Astrocyte of the spinal cord (primary cell): ENCODE measurements at places on chromosomes 6 and 20.

DNA sequence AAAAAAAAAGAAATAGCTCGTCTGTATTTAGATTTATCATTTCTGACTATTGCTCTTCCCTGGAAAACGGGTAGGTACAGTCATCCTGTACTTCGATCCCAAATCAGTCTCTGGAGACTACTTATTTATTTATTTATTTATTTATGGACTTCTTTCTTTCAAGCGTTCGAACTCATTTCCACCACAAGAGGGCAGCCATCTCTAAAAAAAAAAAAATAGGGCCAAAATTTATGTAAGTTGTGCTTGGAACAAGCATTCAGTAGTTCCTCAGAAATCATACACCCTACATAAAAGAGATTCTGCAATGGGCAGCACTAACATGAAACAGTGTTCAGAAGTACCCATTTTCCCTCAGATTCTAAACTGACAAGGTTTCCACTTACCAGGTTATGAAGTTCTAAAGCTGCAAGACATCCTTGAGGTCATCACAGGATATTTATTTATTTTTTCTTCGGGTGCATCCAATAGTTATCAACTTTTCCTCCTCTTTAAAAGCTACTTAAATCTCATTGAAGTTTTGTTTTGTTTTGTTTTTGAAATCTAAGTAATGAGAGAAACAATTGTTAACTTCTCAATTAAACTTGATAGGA, 1.9 kb upstream of the BMP2 start:
- peak; percentile 84 for DNase-seq

- DNase-seq = no peak
Measured at GRCh38 chr6:5172041-5172653, 87.0 kb downstream of the PPP1R3G start.

GRCh38 chr6:10567256-10568026, 46.3 kb downstream of the GCNT2 start:
- no peak for DNase-seq

- DNase-seq = peak; percentile 63
Measured at GRCh38 chr6:100479179-100480035, 14.7 kb upstream of the SIM1 start.

GRCh38 chr6:161136655-161137054, 137.2 kb downstream of the AGPAT4 start:
- DNase-seq = no peak

- no peak for DNase-seq
Measured at GRCh38 chr6:167726043-167726621, 100.6 kb upstream of the AFDN start.

DNA sequence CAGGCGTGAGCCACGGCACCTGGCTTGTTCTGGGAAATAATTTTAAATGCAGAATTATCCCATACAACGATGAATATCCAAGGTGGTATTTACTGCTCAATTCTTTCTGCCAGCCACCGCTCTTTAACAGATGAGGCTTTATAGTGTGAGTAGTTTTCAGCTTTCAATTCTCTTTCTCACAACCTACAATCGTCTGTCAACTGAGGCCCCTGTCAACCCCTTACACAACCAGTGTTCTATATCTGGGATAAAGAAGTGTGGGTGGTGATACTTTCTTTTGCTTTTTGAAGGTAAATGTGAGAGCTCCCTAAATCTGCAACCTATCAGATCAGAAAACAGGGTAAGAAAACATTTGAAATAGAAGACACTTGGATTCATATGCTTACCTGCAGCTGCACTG, 22.5 kb downstream of the STAU1 start:
- no peak for DNase-seq

DNA sequence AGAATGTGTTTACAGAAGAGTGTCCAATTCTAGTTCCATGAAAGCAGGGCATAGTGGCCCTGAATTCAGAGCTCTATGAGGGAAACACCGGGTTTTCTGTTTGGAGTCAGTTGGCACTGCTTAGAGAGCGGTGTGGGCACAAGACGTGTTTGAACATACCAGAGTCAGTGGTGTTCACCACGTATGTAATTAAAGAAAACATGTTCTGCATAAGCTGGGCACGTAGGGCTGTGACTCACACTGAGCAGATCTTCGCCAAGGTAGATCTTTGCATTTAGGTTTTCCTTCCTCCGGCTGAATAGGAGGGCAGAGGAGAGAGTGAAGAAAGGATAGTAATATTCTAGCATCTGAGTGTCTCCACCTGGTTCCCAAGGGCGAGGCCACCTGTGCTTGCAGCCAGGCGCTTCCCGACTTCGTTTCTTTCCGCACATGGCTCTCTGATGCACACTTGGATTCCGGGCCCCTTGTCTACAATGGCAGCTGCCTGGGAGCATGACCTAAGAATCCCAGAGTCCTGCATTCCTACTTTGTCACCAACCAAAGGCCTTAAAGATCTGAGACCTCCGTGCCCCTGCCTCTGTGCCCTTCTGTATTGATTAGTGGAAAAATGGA, 136.2 kb downstream of the ERMARD start:
- no peak for DNase-seq

- DNase-seq = no peak
Measured at GRCh38 chr20:43914311-43915210, at the start of gene TOX2. Gene TOX2, plus strand, starts transcription at chr20:43914852. Its CDS starts 40 bp downstream, at chr20:43914892.

- DNase-seq = peak; percentile 50
Measured at GRCh38 chr20:59087829-59088433, 45.3 kb upstream of the PRELID3B start.

DNA sequence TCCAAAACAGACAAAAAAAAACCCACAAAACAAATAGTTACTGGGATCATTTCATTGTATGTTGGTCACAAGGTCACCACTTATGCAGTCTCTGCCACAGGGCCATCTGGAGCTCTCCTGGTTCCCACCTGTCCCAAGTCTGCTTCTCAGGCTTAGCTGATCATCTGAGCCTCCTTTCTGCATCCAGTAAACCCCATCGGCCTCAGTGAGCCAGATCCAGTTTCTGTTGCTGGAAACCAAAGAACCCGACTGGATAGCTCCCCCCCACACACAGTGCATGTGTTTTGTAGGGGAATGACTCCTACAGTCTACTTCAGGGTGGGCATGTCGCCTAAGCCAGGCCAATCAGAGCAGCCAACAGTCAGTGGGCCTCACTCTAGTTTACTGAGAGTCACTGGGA, 233.3 kb downstream of the PREX1 start:
- DNase-seq = no peak

DNA sequence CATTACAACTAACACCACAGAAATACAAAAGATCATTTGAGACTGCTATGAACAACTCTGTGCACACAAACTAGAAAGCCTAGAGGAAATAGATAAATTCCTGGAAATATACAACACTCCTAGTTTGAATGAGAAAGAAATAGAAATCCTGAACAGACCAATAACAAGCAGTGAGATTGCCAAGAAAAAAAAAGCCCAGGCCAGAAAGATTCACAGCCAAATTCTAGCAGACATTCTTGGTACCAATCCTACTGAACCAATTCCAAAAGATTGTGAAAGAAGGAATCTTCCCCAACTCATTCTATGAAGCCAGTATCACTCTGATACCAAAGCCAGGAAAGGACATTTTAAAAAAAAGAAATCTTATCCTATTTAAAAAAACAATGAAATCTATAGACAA, 7.0 kb upstream of the CDK19 start:
- DNase-seq = no peak

DNA sequence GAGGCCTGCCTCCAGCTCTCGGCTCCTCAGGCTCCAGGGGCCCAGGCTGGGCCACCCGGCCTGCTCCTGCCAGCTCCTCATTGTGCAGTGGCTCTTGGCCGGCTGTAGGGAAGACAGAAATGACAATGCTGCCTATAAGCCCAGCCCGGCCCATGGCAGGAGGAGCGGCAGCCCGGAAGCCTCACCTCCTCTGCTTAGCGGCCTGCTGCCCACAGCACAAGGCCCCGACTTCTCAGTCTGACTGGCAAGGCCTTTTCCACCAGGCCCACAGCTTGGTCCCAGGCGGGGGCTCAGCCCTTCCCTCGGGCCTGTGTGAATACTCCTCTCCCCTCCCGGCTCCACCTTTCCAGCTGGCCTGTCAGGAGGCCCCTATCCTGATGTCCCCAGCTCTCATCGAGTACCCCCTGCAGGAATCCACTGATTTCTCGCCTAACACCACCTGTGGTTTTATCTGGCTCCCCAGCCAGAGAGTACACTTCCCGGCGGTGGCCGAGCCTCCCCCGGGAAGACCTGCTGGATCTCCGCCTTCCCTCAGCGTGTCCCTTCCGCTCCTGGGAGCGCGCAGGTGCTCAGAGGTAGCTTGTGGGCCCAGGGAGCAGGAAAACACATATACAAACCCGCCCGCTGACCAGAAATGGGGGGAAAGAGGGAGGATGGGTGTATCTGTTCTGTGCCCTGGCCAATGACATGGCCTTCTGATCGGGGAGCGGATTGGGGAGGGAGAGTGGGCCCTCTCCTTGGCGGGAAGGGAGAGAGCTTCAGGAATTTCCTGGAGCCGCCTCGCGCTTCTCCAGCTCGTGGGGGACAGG, 963 bp downstream of the DDRGK1 start:
- DNase-seq = peak; percentile 9

DNA sequence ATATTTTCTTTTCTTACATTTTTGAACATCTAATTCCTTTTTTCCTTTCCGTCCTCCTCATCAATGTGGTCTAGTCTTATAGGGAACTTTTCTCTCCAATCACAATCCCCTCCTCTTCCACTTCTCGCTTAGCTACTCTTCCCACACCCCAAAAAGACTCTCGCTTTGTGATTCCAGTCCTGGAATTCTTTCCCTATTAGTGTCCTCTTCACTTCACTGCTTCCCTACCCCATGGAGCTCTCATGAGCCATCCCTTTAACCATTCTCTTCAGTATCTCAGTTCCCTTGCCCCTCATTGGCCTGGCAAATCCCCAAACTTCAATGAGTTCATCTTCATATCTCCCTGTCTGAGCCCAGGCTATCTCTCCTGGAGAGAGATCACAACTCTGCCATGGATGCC, 55.3 kb upstream of the CEP85L start:
- DNase-seq = peak; percentile 2

- no peak for DNase-seq
Measured at GRCh38 chr6:37155394-37156312, 14.3 kb upstream of the PIM1 start.

GRCh38 chr6:136562211-136562610, 12.0 kb upstream of the MAP7 start:
- DNase-seq = no peak

- DNase-seq = peak; percentile 75
Measured at GRCh38 chr20:14055127-14055742, 59.9 kb downstream of the MACROD2 start.

GRCh38 chr6:135084001-135084915, 29.6 kb upstream of the HBS1L start:
- no peak for DNase-seq

DNA sequence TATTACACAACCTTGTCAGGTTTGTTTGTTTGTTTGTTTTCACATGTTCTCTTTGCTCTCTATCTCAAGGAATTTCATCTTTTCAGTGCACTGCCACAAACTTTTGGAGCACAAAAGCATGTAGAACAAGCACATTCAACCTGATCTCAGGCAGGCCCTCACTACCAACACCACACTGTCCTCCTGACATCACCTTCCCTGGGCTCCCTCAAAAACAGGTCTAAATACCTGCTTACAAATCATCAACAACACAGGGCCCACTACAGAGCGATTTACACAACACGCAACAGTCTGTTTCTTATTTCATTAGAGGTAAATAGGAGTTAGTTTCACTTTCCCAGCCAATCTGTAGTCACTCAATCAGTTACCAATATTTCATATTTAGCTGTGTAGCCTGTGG, 241.4 kb downstream of the EPHA7 start:
- DNase-seq = no peak

DNA sequence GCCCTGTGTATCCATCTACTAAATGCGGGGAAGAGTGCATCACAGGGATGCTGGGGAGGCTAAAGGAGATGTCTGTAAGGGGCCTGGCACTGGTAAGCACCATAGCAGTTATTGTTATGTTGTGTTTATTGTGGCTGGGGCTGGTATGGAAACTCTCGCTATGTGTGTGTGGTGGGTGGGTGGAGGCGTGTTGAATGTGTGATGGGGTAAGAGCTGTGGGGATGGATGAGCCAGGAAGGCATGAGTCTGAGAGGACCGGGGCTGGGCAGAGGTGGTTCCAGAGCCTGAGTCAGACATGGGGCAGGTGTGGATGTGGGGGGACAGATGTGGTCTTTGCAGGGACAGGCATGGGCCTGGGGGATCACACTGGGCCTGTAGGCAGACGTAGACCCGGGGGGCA, 88.1 kb downstream of the GRM4 start:
- no peak for DNase-seq

DNA sequence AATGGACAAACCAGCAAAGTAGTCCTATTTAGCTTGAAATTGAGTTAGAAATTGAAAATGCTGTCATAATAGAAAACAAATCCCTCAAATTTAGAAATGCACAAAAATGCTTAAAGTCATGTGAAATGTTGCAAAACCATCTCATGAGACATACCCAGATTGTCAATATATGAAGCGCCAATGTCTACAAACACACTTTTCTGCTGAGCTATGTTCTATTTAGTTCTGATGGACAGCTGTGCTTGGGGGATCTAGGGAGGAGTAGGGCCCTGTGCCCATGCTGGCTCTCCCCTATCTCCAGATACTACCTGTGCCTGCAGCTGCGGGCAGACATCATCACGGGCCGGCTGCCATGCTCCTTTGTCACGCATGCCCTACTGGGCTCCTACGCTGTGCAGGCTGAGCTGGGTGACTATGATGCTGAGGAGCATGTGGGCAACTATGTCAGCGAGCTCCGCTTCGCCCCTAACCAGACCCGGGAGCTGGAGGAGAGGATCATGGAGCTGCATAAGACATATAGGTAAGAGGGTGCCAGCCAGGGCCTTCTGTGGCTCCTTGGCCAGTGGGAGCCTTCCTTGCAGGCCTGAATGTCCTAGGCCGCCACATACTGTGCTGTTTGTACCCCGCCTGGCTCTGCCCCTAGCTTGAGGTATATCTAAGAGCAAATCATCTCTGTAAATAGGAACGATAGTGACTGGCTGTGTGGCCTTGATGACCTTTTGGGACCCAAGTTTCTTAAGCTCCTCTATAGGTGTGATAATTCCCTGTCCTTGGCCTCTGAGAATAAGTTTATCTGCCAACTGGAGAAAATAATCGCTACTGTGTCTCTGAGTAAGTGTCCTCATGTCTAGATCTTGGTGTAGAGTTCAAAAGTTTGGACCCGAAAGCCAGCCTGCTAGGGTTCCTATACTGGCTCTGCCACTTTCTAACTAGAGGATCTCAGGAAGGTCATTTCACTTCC, 30.6 kb downstream of the EPB41L1 start:
- no peak for DNase-seq

GRCh38 chr6:57261926-57262325, 39.8 kb upstream of the RAB23 start:
- DNase-seq = peak; percentile 74

- peak; percentile 84 for DNase-seq
Measured at GRCh38 chr20:18388860-18389259, 78.0 kb downstream of the DZANK1 start.
